ENCODE measurements at places on chromosomes 1 and 21.
A peak's percentile ranks its signal among the peaks of the same experiment; 100 is the strongest.

- DNase-seq = peak; percentile 4
These were observed 490.4 kb upstream of the C1orf87 start for GRCh38 chr1:60563777-60564535.

DNA sequence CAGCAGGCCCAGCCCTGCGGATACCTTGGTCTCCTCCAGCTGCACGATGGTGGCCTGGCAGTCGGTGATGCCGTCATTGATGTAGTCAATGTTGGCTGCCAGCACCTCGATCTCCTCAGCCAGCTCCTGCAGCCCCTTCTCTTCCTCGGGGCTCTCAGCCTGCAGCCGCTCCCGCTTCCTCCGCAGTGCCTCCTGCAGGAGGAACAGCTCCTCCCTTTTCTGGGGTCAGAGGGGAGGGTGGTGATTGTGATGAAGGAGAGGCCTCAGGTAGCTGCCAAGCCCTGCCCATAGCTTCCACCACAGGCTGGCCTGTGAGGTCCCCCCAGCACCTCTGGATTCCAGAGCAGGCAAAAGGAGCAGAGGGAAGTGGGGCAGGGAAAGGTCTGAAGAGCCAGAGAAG lies 33.4 kb downstream of the KIF21B start:
- no peak for DNase-seq

DNA sequence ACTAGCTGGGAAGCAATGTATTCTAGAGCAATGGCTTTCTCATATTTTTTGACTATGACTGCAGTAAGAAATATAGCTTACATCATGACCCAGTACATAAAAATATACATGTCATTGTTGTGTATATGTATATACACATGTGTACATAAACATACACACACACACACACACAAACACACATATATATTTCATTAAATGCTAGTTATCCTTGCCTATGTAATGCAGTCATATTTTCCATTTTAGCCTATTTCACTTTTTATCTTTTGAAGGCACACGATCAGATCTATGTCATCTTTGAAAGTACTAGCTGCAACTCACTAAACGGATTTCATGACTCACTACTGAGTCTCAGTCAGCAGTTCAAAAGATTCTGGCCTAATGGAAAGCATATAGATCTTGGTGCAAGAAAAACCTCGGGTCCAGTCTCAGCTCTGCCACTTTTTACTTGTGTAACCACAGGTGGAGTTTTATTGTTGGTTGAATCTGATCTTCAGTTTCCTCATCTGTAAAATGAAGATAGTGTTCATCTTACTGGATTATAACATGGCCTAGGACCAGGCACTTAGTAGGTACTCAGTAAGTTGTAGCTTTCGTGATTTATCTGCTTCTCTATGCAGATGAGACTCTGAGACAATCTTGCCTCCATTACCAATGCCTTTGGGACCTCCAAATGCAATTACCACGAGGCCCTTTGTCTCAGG lies 325.6 kb downstream of the RRAGC start:
- DNase-seq = no peak

- DNase-seq = no peak
These were observed 1.1 kb upstream of the EPHA2 start for GRCh38 chr1:16156848-16157495.

DNA sequence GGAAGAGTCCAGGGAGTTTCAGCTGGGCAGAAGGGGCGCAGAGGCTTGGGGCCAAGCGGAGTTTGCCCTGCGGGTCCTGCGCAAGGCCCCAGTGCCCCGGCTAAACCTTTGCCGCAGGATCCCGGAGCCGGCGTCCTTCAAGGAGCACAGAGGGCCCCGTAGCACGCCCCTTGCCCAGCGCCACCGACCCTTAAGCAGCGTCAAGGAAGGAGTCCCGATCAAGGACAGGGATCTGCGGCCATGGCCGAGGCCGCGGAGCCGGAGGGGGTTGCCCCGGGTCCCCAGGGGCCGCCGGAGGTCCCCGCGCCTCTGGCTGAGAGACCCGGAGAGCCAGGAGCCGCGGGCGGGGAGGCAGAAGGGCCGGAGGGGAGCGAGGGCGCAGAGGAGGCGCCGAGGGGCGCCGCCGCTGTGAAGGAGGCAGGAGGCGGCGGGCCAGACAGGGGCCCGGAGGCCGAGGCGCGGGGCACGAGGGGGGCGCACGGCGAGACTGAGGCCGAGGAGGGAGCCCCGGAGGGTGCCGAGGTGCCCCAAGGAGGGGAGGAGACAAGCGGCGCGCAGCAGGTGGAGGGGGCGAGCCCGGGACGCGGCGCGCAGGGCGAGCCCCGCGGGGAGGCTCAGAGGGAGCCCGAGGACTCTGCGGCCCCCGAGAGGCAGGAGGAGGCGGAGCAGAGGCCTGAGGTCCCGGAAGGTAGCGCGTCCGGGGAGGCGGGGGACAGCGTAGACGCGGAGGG lies 520 bp downstream of the CLIC6 start:
- no peak for DNase-seq

DNA sequence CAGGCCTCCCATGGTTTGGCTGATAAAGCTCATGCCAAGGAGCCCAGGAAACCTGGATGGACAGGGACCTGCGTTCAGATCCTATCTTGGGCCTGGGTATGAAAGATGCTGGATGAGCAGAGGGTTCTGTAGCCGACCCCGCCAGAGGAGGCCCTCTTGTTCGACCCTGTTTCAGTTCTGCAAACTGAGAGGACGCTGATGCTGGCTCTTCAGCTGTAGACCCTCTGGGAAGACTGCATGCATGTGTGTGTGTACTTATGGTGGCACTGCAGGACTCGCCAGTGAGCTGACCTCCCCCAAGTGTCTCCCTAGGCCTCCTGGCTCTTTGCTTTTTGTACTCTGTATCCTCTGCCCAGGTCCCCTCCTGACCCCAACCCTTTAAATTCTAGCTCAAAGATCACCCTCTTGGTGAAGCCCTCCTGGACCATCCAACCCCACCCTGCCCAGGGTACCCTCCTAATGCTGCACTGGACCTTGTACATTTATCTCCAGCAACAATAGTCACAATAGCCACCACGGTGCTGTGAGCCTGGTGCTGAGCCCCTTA lies 1.6 kb downstream of the EPS8L3 start:
- DNase-seq = no peak

DNA sequence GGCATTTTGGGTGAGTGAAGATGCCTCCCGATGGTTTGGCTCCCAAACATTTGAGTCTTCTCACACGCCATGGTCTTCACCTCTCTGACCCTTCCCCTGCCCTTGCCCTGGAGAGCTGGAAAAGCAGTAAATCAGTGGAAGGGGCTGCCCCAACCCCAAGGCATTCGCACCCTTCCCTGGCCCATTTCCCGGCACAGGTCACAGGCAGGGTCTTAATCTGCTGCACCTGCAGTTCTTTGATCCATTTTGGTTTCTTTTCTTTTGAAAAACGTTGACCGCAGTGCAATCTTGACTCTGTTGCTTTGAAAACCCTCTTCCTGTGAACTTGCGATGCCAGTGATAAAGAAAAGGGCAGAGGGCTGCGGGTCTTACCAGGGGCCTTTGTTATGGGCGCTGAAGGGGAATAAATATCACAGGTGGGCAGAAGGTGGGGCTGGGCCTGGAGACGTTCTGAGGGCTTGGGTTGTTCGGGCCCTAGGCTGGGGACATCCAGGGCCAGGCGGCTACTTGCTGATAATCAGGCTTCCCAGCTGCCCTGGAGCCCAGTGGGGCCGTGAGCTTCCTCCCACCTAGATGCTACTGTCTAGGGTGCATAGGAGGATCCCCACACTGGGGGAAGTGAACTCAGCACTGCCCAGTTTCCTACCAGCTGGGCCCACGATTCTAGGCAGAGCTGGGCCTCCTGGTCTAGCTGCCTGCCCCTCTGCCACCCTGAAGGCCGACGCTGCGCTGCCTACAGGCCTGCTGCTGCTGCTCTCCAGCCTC lies 38.6 kb upstream of the EPS8L3 start:
- no peak for DNase-seq

DNA sequence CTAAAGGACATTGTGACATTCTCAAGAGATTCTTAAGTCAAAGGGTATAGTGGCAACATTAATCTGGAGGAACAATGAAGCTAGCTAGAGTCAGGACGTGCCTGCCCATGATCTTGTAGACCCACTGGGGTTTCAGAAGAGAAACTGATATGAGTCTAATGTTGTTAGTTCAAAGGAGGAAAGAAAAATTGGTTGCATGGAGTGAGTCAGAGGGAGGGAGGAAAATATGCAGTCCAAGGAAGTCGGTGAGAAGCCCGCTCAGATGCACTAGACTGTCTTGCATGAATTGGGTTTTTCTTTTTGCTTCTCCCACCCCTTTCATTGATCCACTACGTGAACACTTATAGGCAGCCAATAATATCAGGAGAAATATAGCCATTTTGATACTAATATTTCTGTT lies 53.8 kb upstream of the SYT14 start:
- peak; percentile 42 for DNase-seq

- no peak for DNase-seq
These were observed 448 bp downstream of the G0S2 start for GRCh38 chr1:209675565-209676154.

DNA sequence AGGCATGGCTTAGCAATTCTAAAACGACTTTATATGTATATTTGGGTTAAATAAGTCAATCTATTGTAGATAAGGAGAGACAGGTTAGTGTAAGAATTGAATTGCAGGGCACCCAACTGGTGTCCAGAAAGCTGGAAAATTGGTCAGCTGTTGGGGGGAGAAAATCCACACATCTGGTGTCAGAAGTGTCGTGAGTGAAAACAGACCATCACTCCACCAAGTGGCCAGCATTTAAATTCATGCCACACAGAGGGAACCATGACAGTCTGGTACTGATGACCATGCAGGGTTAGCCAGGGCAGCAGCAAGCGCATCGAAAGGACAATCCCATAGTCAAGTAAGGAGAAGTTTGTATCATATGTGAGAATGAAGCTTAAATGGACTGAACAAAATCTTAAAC lies 11.7 kb downstream of the LAX1 start:
- no peak for DNase-seq

DNA sequence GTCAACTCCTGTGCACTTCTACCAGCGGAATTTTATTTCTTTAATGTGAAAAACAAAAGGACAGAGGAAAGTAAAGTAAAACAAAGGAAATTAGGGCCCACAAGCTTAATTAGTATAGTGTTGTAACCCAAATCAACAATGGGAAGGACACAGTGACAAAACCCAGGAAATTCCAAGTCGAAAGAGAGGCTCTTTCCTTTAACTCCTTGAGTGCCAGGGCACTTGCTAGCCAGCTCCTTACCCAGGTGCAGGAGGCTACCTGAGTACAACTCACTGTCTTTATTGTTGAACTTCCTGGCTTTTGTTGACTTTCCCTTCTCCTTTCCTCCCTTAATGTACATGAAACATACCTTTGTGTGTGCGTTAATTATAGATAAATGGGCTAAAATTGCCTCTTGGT lies 55.0 kb downstream of the PEX14 start:
- no peak for DNase-seq

DNA sequence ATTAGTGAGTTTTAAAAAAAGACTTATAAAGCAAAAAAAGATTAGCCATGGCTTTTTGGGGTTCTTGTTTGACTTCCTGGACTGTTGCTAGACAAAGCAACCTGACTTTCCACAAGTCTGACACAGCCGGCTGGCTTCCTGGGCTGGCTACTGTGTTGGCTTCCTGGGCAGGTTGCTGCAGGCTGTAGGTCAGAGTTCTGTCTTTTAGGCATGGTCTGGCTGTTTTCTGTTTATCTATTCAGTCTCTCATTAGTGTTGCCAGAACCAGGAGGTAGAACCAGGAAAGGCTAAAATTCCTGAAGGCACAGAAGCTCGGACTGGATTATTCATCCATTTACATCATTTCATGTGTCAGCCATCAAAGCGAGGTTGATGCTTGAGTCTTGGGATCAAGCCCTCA lies 88.6 kb upstream of the SLC35F3 start:
- DNase-seq = no peak

DNA sequence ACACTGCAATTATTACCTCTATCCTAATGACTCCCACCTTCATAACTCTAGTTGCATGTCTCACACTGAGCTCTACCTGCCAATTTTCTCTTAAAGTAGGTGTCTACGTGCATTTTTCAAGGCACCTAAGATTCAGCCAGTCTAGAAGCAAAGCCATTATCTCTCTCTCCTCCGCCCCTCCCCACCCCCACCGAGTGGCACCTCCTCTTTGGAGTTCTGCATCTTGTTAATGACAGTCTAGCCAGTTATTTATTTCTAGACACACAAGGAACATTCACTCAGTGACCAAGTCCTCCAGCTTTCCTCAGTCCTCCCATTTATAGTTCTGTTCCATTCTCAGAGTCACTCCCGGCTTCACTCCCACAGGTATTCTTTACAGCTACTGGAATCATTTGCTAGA lies 47.6 kb downstream of the ASTN1 start:
- no peak for DNase-seq

GRCh38 chr21:45695086-45695485 lies 51.6 kb downstream of the PCBP3 start:
- no peak for DNase-seq

GRCh38 chr1:90778486-90778885 lies 61.4 kb upstream of the BARHL2 start:
- DNase-seq = no peak

DNA sequence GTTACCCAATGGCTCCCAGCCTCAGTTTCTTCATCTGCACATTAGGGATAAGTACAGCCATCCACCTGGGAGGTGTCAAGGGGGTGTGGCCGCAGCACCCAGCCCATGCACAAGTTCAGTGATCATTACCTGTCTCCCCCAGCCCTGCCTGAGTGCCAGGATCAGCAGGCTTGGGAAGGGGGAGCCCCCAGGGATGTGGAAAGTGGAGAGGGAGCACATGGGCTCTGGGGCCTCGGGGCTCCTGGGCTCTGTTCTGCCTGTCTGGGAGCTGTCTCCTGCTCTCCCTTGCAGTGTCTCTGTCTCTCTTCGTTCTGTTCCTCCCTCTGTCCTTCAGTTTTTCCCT lies 10.8 kb upstream of the PADI1 start:
- no peak for DNase-seq

DNA sequence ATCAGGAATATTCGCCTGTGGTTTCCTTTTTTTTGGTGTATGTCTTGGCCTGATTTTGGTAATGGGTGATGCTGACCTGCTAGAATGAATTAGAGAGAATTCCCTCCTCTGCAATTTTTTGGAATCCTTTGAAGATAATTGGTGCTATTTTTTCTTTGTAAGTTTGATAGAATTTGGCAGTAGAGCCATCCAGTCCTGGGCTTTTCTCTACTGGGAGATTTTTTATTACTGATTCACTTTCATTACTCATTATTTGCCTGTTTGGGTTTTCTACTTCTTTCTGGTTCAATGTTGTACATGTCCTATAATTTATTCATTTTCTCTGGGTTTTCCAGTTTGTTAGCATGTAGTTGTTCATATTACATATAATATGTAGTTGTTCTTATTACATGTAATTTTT lies 48.7 kb downstream of the NTMT2 start:
- no peak for DNase-seq

GRCh38 chr1:47940326-47940725 lies 56.9 kb downstream of the TRABD2B start:
- DNase-seq = peak; percentile 57

DNA sequence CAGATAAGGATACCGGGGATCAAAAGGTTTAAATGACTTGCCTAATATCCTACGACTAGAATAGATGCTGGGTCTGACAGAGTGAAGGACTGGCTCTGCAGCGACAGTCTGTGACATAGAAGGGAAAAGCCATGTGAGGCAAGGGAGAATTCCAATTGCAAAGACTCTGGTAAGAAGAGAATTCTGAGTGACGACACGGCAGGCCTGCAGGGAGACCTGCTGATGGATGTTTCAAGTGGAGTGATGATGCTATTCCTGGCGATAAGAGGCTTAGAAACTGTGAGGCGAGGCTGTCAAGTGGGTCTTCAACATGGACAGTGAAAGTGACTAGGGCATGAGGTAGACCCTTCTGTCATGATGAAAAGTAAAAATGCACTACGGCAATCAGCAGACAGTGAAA lies 176.6 kb upstream of the PBX1 start:
- no peak for DNase-seq

- peak; percentile 35 for DNase-seq
These were observed 946 bp upstream of the HNRNPR start for GRCh38 chr1:23344987-23345472.

- peak; percentile 53 for DNase-seq
These were observed 145.3 kb downstream of the TNFSF18 start for GRCh38 chr1:172905452-172905851.
